Forelimb muscle (tissue), 1 donor: ENCODE measurements at places on chromosomes 16 and 17. TPM values are rescaled to one million over a fixed set of nuclear protein-coding genes. Genes with fewer than 3 reads are reported as not detected.

- no peak for DNase-seq
Measured at GRCh38 chr16:16036359-16036792, 87.0 kb downstream of the ABCC1 start.

DNA sequence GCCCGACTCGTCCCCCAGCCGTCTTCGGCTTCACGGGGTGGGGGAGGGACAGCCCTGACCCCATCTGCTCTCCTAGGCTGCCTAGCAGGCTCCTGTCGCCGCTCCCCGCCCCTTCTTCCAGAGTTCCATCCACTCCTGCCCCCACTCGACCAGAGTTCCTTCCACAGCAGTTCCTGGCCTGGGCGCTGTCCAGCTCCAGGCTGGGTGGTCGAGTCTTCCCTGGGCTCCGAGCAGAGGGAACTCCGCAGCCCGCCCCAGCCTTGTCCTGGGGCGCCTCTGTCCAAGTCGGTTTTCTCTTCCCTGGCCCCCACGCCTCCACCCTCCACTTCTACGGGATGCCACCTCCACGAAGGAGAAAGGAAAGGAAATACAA is 1.4 kb downstream of the PYY start:
- no peak for DNase-seq

DNA sequence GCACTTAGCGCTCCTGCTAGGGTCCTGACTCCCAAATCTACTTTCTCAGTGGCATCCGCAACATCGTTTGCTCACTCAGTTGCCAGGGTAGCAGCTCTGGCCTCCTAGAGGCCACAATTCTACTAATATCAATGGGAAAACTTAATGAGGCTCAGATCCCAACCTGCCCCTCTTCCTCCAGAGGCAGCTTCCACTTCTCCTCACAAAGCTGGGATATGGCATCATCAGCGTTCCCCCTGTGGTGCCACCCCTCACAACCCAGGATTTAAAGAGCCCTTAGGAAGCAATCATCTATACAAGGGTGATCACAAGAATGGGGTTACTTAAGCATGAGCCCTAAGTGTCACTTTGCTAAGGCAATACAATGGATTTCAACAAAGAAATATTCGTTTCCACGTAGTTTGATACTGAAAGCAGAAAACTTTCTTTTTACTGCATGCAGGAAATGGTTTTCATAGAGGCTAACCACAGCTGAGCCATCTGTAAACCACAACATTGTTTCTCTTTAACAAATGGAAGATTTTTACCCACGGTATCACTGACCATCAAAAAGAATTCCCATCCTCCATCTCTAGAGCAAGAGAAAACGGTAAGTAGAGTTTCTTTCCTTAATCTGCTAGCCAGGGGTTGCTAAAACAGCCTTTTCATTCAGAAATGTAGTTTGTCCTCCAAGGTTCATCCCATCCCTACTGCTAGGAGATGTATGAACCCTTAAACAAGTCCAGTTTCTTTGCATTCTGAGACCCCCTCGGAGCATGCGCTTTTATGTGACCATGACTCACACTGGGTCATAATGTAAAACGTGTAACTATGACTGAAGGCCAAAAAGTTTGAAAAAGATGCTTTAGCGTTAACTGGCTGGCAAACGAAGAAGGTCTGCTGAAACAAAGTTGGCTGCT is 68.3 kb upstream of the BCAR1 start:
- no peak for DNase-seq

- no peak for DNase-seq
Measured at GRCh38 chr16:6104428-6104827, 1006.8 kb upstream of the EEF2KMT start.

GRCh38 chr17:15957608-15958307 is 12.8 kb downstream of the ADORA2B start:
- no peak for DNase-seq

DNA sequence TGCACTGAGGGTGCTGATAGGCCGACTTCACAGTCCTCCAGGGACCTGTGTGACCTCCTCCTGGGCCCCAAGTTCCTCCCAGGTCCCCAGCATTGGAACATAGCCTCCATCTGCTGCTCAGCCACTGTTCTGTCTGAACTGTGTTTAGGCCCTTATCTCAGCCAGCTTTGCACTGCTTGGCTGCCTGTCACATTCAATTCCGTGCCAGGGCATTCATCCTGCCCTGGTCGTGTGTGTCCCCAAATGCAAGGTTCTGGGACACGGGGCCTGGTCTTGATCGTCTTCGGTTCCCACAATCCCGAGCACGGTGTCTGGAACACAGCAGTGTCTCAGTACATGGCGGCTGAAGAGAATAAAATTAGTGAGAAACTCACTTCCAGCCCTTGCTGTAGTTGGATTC is 69.9 kb upstream of the NFAT5 start:
- no peak for DNase-seq

- DNase-seq = no peak
Measured at GRCh38 chr17:7130621-7131422, 16.2 kb upstream of the ASGR2 start.

DNA sequence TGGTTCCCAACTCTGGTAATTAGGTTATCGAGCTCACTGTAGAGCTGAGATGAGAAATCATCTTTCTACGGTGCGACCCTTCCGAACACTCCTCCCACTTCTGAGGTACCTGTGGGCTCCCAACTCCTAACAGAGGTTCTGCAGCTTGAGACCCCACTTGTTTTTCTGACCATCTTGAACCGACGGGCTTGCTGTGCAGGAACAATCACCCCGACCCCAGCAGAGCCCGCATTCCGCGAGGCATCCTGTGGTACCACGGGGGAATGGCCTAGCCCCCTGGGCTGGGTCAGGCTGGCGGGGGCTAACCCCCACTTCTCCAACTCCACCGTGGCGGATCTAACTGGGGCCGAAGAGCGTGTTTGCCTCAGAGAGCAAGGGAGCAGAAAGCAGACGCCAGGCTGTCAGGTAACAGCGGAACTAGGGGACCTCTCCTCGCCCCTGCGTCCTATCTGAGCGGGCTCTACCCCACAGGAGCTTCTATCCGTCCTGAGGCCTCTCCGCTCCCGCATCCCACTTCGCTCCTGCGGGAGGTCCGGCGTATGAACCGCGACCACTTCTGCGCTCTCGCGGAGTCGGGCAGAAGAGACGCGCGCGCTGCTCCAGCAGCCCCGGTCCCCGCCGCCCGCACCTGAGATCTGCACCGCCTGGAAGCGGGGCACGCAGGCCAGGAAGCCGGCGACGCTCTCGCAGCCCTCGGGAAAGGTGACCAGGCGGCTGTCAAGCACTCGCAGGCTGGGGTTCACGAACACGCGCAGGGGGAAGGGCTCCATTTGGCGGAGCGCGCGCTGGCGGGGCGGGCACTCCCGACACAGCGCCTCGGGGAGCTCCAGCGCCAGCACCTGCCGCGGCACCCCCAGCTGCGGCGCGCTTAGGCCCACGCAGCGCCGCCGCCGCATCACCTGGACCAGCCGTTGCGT is 761 bp downstream of the PDF start:
- no peak for DNase-seq

DNA sequence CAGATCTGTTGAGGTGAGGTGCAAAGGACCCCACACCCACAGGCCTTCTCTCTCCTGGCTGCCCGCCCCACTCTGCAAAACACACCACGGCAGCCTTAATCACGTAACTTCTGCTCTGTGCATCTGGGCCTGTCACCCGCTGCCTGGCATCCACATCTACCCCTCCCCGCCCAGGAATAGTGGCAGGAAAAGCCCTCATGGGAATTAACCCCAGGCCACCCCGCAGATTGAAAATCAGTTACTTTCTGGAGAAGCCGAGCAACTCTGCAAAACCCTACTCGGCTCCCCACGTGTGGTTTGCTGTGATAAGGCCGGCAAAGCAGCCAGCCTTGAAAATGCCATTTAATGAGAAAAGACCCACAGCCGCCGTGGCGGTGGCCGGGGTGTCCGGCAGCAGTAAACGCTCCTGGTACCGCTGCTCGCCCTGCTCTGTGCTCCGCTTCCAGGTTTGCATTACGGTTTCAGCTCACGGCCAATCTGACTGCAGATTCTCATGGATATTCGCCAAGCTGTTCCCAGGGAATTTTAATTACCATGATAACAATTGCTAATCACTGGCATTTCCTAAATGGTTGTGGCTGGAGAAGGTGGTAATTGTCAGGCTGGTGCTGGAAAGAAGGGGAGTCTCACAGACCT is 78.0 kb upstream of the DOC2B start:
- DNase-seq = no peak

DNA sequence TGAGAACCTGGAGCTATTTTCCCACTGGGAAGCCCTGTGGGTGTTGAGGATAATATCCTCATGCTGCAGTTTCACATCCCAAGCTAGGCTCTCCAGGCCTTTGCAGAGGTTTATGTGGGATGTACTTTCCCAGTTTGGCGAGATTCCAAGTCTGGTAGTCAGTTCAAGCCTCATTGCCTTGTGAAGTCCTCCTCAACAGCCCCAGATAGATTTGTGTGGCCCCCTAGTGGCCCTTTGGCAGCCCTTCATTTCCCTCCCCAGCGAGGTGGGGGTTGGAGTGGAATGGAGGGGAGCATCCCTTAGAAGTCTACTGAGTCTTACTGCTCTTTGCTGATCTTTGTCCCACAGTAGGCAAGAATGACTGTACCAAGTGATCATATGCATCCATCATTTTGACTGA is 137.9 kb downstream of the CDH11 start:
- peak; percentile 9 for DNase-seq

DNA sequence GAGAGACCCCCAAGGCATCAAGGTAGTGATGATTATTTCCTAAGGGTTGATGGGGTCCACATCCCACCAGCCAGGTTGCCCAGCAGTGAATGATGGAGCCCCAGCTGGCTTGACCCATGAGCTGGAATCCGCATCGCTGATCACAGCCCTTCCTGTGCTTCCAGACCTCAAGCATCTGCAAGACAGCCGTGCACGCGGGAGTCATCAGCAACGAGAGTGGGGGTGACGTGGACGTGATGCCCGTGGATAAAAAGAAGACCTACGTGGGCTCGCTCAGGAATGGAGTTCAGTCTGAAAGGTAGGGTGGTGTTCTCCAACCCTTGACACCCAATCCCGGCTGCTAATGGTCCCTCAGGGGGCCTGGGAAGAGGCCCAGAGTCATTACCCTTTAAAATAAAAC is 69.3 kb downstream of the CRISPLD2 start:
- DNase-seq = no peak

DNA sequence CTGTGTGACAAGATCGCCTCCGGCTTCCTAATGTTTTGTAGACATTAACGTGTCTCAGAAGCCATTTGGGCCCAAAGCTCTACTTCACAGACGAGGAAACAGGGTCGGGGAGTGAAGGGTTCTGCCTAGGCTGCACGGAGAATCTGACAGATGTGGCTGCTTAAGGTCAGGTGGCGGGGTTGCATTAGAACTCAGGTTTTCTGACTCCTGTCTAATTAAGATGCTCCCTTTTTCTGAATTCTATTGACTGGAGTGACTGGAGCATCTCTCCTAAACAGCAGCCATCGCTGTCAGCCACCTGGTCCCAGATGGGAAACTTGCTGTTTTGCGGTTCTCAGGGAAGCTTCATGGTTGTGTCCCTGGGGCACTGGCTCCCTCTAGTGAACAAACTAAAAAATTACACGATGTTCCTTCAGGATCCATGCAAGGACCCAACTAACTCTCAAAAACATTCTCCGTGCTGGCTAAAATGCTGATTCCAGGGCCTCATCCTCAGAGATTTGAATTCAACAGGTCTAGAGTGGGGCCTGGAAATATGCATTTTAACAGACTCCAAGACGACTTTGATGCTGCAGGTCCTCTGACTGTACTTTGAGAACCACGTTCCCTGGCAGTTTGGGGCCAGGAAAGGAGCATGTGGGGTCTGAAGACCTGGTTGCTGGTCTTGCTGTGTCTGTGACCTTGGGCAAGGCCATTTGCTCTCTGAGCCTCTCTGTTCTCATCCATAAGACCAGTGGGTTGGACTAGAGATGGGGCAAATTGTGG is 117.4 kb downstream of the IRF8 start:
- DNase-seq = no peak

DNA sequence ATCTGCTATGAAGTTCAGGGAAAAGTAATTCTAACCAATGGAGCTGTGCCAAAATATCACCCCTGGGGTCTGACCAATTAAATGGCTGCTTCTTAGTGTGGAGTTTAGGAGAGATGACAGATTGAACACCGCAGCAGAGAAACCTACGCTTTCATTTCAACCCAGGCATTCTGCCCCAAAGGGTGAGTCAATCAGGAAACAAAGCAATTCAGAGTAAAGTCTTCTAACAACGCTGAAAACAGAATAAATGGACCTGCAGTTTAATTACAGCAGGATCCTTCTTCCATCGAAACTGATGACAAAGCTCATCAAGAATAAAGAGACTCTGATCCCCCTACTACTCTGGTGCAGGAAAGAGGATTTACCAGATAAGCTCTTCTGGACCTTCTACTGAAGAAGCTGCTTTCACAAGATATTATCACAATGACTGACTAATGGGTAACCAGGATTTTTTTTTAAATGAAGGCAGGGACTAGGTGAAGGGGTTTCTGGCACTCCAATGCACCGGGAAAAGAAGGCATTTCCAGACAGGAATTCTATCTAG is 16.7 kb downstream of the RFFL start:
- DNase-seq = no peak

DNA sequence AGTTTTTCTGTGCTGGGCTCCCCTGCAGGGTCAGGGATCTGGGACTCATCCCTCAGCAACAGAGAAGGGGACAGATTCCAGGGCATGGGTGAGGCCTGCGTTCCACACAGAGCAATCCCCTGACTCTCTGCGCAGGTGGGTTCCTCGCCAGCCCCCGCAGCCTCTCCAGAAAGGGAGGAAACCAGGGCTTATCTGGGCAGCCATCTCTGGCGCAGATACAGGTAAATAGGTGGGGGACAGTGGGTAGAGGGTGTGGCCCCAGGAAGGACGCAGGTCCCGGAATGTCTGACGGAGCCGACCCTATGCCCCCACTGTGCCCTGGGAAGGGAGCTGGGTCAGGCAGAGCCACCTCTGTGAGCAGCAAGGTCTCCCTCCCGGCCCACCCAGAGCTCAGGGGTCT is 23.2 kb downstream of the PIEZO1 start:
- no peak for DNase-seq

DNA sequence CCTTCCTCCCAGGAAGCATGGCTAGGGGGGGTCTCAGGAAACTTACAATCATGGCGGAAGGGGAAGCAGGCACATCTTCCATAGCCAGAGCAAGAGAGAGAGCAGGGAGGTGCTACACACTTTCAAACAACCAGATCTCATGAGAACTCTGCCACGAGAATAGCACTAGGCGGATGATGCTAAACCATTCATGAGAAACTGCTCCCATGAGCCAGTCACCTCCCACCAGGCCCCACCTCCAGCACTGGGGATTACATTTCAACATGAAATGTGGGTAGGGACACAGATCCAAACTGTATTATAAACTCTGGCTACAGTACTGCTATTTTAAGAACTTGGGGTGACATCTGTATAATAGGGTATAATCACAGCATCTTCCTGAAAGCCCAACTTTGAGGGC is 83.1 kb upstream of the CACNG5 start:
- no peak for DNase-seq

The EPOP gene
- 0.51 TPM for polyA plus RNA-seq

The OSGIN1 gene
- 0.59 TPM for polyA plus RNA-seq

The SDR42E2 gene
- polyA plus RNA-seq = not detected

The STX1B gene
- polyA plus RNA-seq = 1.9 TPM

The NTN1 gene
- 7.4 TPM for polyA plus RNA-seq

The CDYL2 gene
- 2.5 TPM for polyA plus RNA-seq

The GRAPL gene
- 3.1 TPM for polyA plus RNA-seq

The ABCC12 gene
- 0.33 TPM for polyA plus RNA-seq

The CASKIN1 gene
- 2.3 TPM for polyA plus RNA-seq

The HSD17B2 gene
- polyA plus RNA-seq = 0.27 TPM

The SLC16A11 gene
- polyA plus RNA-seq = 0.33 TPM

The CPHXL2 gene
- not detected for polyA plus RNA-seq
